ENCODE measurements at places on chromosomes 5 and 9.

DNA sequence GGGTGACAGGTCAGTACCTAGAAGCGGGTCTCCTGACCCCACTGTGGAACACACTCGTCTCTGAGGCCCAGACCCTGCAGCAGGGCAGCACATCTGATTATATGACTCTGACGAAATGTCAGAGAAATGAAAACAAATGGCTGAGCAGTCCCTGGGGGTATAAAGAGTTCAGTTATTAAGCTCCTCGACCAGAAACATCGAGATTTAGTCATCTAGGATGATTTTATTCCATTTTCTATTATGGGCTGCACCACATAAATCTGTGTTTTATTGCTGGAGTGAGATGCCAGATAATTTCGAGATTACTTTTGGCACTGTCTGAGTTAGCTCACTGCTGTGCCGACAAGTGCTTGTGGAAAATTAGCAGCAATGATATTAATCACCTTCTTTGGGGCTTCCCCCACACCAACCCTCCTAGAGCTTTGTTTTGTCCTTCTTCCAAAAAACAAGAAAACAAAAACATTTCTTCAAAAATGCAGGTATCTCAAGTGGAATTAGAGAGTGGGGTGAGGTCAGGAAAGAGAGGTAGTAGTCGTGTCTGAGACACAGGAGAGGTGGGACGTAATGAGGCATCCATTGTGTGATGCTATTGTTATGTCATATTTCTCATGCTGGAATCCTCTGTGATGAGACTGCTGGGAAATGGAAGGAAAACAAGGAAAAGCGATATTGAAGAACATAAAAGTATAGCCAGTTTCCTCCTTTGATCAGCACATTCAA is 495.5 kb downstream of the DMAC1 start:
- DNase-seq: no peak

GRCh38 chr5:145925353-145925752 is 11.0 kb upstream of the SH3RF2 start:
- DNase-seq: no peak

DNA sequence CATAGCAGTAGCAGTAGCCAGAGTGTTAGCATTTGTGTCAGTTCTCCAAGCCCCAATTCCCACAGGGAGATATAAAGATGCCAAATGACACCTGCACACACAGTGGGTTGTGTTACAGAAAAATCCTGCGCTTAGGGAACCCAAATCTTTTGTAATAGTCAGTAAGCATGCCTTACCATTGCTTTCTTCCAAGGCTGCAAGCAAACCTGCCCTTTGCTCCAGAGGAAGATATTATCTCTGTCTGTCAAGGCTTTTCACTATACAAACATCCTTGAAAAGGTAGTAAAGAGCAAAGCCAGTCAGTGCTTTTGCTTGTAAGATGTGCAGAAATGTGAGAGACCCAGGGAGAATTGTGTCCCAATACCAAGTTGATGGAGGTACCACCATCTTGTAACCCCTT is 2.9 kb downstream of the ANKDD1B start:
- no peak for DNase-seq

DNA sequence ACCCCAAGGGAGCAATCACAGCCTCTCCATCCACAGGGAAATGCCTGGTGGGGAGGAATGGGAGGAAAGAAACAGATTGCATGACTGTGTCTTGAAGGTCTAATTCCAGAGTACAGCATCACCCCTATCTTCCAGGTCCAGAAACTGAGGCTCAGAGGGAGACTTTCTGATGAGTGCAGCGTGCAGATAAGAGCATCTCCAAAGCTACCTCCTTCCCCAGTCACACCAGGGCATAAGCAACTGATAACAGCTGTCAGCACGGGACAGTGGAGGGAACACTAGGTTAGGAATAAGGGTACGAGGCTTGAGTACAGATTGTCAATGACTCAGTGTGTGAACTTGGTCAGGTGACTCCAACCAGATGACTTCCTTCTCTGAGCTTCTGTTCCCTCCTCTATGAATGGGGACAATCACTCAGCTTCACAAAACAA is 126.9 kb downstream of the KCNIP1 start:
- DNase-seq: no peak

- no peak for DNase-seq
Measured at GRCh38 chr5:173574983-173575382, 41.5 kb downstream of the BOD1 start.

DNA sequence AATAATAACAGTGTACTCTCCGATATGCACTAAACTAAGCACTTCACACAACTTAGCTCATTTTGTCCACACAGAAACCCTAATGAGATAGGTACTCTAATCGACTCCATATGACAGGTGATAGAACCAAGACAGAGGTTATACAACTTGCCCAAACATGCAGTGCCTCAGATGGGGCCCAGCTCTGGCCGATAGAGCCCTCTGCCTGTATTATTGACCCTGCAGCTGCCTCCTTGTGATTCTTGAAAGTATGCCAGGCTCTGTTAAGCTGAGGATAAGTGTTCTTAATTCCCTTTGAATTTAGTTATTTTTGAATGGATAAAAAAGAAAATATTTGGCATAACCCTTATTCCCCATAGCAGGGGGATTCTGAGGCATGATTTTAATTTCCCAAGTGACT is 78.5 kb downstream of the HMHB1 start:
- no peak for DNase-seq

DNA sequence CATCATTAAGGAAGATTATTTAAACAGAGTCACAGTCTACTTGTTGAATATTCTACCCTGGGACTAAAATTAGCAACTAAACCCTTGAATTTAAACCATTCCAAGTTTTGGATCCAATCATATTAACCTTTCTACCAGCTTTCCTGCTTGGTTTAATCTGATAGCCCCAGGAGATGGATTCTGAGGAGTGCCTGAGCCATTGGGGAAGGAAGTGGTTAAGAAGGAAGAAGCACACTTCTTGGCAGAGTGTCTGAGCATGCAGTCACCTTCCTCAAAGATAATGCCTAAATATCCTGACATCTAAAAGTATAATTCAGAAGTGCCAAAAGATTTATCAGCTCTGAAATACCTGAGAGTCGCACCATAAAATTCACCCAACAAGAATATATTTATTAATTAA is 74.1 kb upstream of the SNCAIP start:
- DNase-seq: no peak

GRCh38 chr5:163898873-163899272 is 393.5 kb downstream of the MAT2B start:
- no peak for DNase-seq

DNA sequence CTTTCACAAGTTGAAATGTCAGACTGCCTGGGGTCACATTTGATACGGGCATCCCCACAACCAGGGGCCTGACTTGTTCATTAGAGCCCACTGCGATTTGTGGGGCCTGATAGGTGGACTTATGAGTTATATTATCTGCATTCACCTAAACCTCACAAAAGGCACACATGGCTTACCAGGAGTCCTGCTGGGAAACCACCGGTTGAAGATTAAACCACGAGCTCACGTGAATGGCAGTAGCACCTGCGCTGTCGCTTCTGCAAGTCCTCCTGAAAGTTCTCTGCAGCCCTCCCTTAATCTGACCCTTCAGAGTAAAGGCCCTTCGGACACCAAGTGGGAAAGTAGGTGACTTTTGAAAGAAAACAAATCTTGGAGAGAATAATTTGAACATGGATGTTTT is 68.9 kb downstream of the PPIC start:
- no peak for DNase-seq

DNA sequence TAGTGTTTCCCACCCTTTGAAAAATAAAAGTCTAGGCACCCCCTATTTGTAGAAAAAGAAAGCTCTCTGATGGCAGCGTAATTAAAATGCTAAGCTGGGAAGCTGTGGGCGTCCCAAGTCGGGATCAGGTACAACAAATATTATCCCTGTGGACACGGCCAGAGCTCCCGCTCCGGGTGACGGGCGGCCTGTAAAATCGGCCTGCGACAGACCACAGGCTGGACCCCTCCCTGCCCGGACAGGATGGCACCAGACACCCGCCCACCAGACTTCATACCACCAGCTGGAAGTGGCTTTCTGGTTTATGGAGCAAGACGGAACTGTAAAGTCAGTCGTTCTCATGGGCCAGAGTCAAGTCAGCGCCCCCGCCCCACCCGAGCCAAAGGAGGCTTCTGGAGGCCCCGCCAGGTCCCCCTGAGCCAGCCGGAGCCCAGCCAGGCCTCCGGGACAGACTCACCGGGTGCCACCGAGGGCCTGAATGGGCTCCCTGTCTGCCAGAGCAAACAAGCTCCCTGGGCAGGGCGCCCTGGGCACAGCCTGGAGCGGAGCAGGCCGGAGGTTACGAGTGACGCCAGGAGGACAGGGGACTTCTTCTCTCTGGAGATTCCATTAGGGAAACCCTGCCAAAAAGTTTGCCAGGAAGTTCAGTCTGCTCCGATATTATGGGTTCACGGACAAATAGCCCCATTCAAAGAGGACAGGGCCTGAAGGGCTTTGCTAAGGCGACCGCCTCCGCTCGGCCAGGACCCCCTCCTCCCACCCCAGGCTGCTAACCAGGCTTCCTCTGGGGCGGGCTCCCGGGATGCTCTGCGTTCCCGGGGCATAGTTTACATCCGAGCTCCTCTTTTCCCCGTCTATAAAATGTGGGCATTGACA is 173.7 kb downstream of the ERCC6L2 start:
- DNase-seq: no peak

DNA sequence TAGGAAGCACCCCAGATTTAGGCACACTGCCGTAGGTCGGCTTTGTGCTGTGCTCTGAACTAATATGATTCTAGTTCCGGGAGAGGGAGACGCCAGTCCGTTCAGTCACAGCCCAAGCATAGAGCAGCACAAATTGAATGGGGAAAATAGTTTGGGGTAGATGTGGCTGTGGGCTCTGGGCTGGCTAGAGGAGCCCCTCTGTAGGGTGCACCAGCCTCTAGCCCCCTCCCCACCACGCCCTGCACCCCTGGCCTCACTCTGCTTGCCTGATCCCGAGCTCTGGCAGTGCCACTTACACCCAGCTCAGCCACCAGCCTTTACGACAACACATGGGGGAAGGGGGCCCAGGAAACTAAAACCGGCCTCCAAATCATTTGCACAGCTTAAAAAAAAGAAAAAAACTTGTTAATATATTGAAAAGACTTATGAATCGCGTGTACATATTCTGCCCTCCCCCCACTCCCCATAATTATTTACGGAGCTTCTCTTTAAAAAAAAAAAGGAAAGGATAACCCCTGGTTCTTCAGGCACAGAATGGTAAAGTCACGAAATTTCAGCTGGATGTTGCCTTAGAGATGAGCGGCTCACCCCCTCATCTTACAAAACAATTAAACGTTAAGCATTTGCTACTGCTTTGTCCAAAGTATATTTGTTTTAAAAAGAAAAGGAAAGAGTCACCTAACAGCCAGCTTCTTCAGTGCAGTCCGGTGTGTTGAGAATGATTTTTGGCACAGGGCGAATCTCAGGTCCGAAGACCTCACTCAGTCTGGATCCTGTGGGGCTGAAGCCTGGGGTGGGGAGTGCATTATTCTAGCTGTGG is 3.5 kb downstream of the LMX1B start:
- no peak for DNase-seq

DNA sequence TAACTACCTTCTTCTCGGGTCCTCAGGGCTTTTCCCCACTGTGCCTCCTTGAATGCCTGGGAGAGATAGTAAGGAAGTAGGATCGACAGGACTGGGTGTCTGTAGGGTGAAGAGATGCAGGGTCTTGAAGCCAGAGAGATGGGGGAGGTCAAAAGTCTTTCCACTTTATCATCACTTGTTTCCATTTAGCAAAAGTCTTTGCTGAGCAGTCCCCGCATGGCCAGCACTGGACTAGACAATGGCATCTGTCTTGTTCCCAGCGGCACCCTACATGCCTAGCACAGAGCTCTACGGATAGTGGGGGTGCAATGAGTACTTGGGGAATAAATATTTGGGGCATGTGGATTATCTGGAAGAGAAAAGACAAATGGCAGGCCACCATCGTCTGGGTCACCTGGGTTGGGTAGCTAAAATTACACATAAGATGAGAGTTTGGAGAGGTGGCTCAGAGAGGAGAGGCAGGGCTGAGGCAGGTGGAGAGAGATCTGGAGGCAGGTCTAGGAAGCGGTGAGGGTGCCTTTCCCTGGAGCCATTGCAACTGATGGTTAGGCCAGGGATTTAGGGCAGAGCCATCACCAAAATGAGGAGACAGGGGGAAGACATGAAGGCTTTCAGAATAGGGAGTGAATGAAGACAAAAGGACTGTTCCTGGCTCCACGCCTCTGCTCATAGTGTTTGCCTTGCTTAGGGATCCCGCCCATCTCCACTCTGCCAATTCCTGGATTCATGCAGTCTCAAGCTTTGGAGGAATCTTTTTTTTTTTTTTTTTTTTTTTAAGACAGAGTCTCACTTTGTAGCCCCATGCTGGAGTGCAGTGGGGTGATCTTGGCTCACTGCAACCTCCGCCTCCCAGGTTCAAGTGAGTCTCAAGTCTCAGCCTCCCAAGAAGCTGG is 250.8 kb upstream of the KLF4 start:
- DNase-seq: no peak

DNA sequence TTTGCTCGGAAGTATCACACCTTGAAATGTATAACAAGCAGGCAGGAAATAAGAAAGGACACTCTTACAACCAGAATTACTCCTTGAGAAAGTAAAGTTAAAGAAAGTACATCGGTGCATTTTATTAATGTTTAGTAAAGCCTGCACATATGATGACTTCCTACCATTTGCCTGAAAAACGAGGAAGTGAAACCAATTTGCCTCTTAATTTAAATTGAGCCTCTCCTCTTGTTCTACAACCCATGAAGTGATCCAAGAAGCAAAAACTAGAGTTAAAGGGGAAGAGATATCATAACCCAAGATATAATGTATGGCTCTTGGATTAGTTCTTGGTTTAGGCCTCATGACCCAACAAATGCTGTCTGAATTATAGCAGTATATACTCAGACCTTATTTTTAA is 95.6 kb downstream of the GNAQ start:
- DNase-seq: no peak

GRCh38 chr9:131194762-131195161 is 69.4 kb downstream of the NUP214 start:
- no peak for DNase-seq

GRCh38 chr5:98989727-98990126 is 60.9 kb upstream of the CHD1 start:
- no peak for DNase-seq

- no peak for DNase-seq
Measured at GRCh38 chr5:98776066-98776705, 2.7 kb downstream of the RGMB start.

GRCh38 chr9:134040176-134040565 is 14.9 kb downstream of the BRD3OS start:
- no peak for DNase-seq

- no peak for DNase-seq
Measured at GRCh38 chr5:171367424-171368370, 20.0 kb upstream of the NPM1 start.
